NCI-H1092 (cell line): ENCODE measurements at places on chromosomes 3 and 15.

GRCh38 chr15:71051539-71051938 is 63.7 kb upstream of the THSD4 start:
- no peak for DNase-seq

GRCh38 chr15:37882640-37883039 is 51.8 kb upstream of the TMCO5A start:
- DNase-seq = no peak

DNA sequence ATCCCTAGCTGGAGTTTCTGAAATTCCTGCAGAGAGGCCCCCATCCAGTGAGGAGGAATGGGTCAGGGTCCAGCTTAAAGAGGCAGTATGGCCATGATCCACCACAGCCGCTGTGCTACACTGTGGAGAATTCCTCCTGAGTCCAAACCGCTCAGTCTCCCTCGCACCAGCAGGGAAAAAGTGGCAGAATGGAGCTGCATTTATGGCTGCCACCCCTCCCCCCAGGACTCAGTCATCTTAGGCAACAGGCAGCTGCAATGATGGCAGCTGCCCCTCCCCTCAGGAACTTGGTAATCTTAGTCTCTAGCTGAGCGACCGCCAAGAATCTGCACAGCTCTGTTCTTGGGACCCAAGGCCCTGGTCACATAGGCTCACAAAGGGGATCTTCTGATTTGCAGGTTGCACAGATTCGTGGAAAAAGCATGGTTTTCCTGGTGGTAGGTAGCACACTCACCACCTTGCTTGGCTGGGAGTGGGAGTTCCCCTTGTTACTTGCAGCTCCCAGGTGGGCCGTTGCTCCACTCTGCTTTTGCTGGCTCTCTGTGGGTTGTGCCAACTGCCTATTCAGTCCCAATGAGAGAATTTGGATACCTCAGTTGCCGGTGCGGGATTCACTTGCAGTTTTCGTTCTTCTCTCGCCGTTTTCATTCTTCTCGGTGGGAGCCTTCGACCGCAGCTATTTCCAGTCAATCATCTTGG is 204.1 kb downstream of the STXBP5L start:
- DNase-seq = peak; percentile 0

GRCh38 chr15:41494190-41494921 is 682 bp downstream of the ITPKA start:
- peak; percentile 14 for DNase-seq

DNA sequence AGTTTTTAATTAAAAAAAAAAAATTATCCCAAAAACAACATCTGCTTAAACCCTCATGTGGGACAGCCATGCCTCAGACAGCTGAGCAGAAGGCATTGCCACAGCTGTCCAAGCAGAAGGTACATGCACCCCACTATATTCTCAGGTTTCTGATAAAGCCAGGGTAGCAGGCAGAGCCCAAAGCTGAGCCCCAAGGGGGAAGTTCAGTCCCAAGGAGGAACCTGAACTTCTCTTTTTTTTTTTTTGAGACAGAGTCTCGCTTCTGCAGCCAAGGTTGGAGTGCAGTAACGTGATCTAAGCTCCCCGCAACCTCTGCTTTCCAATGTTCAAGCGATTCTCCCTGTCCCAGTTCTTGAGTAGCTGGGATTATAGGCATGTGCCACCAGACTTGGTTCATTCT is 33.2 kb downstream of the MKRN2 start:
- no peak for DNase-seq

DNA sequence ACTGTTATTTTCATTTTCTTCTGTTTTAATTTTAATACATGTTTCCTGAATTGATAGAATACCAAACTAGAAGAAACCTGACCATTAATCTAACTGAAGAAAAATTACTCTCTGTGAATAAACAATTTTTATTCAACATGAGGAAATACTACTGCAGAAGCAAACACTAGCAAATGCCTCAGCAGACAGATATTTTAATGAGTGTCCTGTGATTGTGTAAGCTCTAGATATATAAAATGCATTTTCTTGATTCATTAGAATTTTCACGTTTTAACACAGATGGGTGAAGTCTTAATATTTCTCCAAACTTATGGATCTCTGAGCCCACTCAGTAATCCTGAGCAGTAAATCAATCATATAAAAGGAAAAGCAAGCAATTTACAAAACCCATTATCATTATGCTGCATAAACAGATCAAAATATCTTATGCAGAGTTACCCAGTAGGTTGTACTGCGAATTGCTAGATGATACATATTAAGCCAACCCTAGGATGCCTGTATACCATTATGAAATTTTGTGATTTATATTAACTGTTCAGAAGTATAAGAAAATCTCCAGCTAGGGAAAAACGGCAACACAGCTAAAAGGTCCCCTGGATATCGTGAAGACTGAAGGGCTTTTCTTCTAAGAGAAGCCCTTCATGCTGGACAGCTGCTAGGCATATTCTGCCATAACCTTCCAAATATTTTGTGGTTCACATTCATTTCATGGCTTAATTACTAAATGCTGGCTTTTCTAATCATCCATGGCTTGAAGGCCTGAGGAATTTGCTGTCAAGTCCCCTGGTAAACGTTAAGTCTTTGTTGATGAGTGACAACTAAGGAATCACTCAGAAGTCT is 157.7 kb upstream of the TGFBR2 start:
- DNase-seq = no peak

DNA sequence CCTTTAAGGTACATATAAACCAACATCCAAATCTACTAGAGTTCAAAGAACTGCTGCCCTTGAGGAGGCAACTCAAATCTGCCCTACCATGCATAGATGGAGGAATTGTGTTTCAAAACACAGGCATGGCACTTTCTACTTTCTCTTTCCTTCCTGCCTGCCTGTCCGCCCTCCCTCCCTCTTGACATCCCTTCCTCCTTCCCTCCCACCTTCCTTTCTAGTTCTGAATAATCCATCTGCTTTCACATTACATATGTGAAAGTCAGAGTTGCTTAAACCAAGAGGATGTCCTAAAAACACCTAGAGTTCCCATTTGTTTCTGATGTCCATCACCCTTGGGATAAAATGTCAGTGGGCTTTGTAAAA is 537.6 kb downstream of the FOXP1 start:
- no peak for DNase-seq

- no peak for DNase-seq
These were observed 171.8 kb downstream of the TMEM108 start for GRCh38 chr3:133209871-133210550.

DNA sequence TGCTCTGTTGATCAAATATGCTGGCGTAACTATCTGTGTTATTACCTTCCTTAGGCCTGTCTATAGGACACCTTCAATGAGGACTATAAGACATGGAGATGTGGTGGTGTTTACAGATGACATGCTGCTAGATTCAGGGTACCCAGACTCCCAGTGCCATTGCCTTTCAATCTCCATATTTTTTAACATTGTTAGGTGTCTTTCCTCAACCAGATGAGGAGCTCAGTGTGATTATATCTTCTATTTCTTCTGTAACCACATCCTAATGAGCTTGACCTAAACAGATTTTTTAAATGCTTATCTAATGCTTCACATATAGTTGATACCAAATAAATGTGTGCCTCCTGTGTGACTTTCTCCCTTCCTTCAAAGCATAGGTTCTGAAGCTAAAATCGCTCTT is 730.1 kb upstream of the NR2F2 start:
- no peak for DNase-seq

DNA sequence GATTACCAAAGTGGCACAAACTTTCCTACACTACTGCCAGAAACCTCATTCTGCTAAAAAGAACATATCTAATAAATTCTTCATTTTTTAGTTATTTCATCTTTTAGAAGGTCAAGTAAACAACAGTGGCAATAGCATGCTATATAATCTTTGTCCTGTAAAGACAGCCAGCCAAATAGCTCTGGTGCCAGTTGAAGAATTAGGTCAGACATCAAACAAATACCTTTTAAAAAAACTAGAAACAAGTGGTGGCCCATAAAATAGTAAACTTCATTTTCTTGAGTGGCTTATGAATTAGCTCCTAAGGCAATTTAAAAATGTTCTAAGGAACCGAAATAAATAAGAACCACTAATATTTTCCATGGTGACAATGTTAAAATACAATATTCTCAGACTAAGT is 19.5 kb downstream of the CCDC14 start:
- DNase-seq = no peak

GRCh38 chr3:151204530-151205402 is 1.8 kb upstream of the GPR171 start:
- no peak for DNase-seq

DNA sequence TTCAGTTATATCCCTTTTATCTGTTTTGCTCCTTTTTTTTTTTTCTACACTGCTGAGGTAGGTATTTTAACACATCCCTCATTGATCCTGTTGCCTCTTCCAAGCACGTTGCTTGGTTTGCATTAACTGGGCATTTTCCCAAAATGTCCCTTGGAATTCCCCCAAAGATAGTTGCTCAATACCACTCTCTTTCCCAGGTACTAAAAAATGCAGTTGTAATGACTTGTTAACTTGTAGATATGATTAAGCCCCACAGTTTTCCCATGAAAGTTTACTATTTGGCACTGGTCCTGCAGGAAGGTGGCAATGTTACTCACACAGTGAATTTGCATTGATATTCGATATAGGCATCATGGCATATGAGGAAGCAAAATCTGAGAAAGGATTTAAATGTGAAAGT is 67.1 kb downstream of the GRM7 start:
- DNase-seq = no peak

DNA sequence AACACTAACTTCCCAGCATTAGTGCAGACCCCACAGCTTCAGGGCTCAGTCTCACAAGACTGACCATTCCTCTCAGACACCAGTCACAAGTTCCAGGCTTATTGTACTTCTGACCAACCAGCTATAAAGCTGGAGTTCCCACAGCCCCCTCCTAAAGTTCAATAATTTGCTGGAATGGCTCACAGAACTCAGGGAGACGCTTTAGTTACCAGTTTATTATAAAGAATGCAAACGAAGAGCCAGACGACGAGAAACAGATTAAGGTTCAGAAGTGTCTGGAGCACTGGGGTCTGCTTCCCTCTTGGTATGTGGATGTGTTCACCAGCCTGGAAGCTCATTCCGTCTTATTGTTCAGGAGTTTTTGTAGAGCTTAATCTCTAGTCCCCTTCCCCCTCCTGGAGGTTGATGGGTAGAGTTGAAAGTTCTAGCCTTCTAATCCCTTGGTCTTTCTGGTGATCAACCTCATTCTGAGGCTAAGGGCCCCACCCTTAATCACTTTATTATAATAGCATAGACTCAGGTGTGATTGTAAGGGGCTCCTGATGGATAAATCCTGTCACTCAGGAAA is 4.8 kb upstream of the CSRNP1 start:
- DNase-seq = no peak

- DNase-seq = no peak
These were observed 41.2 kb upstream of the IGSF10 start for GRCh38 chr3:151501923-151502632.

GRCh38 chr3:16908896-16909295 is 24.1 kb downstream of the PLCL2 start:
- no peak for DNase-seq

DNA sequence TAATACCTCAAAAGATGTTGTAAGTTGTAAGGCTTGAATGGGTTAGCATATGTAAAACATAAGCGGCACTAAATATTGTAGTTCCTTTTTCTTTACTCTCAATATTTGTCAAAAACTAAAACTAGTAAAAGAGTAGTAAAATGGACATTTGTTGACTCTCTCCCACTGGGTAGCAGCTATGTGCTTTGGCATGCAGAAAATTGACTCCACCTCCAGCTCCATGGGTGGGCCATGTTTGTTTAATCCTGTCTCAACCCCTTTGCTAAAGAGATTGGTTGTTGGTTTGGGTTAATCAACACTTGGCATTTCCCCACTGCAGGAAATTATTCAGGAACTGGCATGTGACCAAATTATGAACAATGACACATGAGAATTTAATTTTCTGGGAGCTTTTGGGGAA is 114.8 kb downstream of the EOMES start:
- no peak for DNase-seq

DNA sequence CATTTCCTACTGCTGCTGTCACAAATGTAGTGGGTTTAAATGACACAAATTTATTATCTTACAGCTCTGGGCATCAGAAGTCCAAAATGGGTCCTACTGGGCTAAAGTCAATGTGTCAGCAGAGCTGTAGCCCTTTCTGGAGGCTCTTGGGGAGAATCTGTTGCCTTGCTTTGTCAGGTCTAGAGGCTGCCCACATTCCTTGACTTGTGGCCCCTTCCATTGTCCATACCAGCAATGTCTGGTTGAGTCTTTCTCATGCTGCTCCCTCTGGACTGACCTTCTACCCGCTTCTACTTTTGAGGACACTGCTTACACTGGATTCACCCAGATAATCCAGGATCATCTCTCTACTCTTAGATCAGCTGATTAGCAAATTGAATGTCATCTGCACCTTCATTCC is 3.0 kb downstream of the IL12A start:
- DNase-seq = no peak

GRCh38 chr3:89474333-89475130 is 367.1 kb downstream of the EPHA3 start:
- no peak for DNase-seq

GRCh38 chr3:55624238-55624637 is 137.1 kb upstream of the WNT5A start:
- DNase-seq = no peak

DNA sequence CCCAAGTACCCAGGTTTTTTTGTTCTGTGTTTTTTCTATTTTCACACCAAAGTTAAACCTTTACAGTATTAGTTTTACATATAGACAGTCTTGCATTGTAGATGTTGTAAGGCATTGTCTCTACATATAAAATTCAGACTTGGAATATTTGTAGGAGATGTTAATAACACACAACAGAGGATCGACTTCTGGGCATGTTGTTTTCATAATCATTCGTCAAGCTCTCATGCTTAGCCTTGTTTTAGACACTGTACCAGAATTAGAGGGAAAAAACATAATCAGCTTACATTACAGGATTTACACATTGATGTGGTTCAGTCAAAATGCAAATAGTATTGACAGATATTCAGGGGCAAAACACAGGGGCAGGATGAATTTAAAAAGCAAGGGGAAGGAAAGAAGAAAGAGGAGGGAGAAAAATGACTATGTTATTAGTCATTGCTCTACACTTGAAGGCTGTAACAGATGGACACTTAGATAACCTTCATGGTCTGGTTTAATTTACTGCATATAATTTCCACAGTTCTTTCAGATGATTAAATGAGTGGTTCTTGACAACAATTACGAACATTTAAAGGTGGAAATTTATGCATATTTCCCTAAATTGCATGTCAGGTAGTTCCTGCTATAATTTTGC is 7.5 kb downstream of the CMSS1 start:
- DNase-seq = no peak

DNA sequence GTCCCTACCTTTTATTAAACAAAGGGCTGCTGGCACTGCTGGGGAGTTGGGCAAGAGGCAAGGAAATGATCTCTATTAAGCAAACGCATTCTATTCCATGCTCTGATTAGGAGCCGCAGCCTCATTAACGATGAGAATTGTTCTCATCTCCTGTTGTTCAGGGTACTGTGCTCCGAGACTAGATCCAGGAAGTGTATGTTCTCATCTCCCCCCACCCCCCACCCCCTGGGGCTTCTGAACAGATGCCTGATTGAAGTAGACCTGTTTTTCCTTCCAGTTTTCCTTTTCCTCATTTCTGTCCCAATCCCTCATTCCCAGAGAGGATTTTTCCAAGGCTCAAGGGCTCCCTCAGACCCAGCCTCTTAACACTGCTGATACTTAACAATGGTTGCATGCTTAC is 81.6 kb upstream of the FEZF2 start:
- no peak for DNase-seq
